ENCODE measurements at places on chromosomes 3 and 15.

DNA sequence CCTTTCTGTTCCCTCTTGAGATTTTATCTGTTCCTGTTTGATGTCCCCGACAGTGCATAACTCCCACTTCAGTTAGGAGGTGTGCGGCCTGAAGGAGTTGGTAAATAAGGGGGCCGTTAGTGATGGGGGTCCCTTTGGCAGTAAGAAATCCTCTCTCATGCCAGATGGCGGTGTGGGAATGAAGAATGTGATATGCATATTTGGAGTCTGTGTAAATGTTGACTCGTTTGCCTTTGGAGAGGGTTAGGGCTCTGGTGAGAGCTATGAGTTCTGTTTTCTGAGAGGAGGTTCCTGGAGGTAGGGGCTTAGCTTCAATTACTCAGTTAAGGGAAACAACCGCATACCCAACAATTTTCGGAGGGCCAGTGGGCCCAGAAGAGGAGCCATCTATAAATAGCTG, 38.8 kb upstream of the RNF7 start:
- DNase-seq: no peak

- no peak for DNase-seq
These were observed 698 bp downstream of the IL1RAP start for GRCh38 chr3:190514413-190515153.

- no peak for DNase-seq
These were observed 22.3 kb upstream of the LINGO1 start for GRCh38 chr15:77654975-77655374.

GRCh38 chr15:93831641-93832040, 399.7 kb upstream of the MCTP2 start:
- no peak for DNase-seq

- DNase-seq: no peak
These were observed 449.6 kb upstream of the TGFBR2 start for GRCh38 chr3:30156586-30157498.

Measured in stimulated activated CD4-positive, alpha-beta T cell treated with anti-CD3 and anti-CD28 coated beads, Interleukin-2, amount 100 ng/mL, for 48 hours (primary cell).